ENCODE measurements at places on chromosomes 11 and 22.

GRCh38 chr22:22397875-22398524, 110.5 kb downstream of the ZNF280B start:
- DNase-seq, result no peak

DNA sequence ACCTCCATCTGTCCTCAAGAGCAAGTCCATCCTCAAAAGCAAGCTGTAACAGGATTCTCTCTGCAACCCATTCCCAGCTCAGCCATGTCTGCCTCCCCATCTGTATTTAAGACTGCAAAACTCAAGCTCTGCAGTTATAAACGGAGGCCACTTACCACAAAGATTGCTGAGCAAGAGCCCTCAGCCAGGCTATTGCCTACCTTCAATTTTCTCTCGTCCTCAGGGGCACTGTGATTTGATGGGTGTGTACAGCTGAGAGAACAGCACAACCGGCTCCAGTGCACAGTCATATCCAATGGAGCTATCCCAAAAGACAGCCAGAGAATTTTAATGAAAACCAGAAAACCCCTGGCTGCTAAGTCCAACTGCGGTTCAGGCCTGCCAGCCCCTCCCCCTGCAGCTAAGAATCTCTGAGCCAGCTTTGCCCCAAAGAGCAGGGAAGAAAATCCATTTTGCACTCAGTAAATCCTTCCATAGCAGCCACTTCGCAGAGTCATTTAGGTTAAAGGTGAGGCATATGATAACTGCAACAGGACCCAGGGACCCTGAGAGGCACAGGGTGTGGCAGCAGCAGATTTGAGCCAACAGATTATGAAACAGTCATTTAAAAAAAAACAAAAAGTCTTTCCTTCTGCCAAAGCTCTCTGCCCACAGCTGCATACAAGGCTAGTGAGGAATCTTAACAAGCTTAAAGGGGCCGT, 37.6 kb downstream of the RAB30 start:
- no peak for DNase-seq

- DNase-seq, result no peak
Measured at GRCh38 chr11:20910733-20911132, 241.3 kb downstream of the NELL1 start.

GRCh38 chr11:130146796-130147195, 12.8 kb upstream of the ST14 start:
- no peak for DNase-seq

All from SW 1271 (cell line).